ENCODE measurements at places on chromosomes 3 and 15.

DNA sequence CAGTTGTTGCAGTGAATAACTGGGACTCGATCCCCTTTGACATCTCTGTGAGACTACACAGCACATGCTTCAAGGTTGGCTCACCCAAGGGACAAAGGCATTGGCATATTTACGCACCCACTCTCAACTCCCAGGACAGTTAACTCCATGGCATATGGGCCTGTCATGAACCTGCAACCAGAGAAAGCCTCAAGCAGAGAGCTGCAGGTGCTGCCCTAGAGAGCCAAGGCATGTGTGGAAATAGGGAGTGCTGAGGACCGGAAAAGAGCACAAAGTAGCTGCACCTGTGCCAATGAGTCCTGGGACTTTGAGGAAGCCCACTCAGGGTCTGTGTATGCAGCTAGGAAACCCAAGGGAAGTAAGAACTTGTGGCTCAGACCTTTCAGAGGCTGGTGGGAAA lies 32.9 kb upstream of the SLC24A5 start:
- DNase-seq, result no peak

- no peak for DNase-seq
Observed at GRCh38 chr3:5151586-5151985, 29.5 kb downstream of the ARL8B start.

GRCh38 chr3:54169524-54169923 lies 47.2 kb downstream of the CACNA2D3 start:
- DNase-seq, result no peak

DNA sequence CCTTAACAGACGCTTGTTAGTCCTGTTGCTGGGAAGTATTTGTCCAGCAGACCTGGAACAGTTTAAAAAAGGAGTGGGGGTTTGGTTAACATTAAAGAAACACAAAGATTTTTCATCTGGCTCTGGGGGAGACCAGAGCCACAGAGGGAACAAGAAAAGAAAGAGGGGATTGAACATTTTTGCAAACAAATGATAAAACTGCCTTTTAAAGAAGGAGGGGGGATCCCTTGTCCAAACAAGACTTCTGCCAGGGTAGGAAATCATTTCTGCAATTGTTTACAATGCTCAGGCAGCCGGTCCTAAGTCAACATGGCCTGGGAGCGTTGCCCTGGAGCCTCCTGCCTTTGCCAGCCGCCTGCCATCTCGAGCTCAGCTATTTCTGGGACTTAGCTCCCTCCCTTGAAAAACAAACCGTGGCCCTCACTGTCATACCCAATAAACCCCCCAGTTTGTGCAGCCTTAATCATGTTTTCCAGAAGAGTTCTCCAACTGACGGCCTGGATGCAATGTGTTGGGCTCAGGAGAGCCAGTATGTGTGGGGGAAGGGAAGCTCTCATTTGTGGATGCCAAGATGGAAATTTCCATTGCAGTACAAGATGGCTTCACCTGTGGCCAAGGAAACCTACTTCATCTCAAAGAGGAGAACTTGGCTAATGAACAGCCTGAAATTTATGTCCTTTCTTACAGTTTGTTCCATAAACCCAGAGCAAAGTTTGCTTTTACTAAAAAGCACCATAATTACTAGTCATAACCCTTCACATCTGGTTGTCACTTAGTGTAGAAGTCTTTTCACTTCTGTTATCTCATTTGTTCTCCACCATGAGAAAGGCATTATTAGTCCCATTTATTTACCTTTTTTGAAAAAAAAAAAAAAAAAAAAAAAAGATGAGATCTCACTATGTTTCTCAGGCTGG lies 75.9 kb upstream of the RNU6-1 start:
- no peak for DNase-seq
